Large intestine (tissue), 12 donors: ENCODE measurements at places on chromosomes 1 and 21.

DNA sequence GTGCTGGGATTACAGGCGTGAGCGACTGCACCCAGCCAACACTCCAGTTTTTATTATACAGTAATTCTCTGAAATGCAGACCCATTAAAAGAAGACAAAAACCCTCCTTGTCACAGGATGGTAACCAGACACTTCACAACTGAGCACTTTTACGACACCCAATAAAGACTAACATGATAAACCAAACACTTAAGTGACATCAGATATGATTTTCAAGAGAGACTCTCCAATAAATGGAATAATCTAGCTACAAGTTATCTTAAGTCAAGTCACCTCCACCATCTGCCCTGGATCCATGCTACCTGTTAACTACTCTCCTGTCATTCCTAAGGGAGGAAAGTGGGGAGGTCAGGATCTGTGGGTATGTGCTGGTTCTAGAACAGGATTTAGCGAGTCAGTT is 5.6 kb downstream of the GNG12 start:
- DNase-seq = no peak

- no peak for DNase-seq
Observed at GRCh38 chr1:215290018-215290417, 207.5 kb downstream of the KCNK2 start.

DNA sequence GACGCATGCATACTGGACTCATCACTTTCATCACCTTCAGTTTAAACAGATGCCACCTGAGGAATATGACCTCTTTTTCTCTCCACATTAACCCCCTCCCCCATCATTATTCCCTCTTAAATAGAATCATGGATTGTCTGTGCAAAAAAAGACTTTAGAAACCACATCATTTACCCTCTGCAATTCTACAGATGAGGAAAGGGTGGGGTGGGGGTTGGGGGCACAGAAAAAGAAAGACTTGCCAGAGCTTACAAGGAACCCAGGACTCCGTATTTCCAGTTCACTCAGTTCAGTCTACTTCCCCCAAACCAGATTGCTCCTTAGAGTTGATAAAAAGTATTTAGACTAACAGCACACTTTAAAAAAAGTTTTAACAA is 26.2 kb upstream of the NFIA start:
- no peak for DNase-seq

DNA sequence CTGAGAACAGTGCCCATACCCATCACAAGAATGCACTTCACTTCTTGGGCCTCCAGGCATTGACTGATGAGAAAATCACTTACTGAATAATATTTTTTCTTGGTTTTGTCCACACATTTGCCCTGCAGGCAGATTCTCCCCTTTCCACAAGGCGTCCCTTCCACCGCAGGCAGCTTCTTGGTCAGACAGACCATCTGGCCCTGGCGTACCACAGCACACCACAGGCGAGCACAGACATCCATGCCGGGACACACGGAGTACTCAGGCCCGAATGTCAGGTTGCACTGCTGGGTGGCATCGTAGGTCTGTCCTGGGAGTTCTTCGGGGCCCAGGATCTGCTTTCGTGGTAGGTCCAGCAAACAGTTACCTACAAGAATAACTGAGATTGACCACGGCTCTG is 32.5 kb downstream of the ADAMTS5 start:
- DNase-seq = no peak

DNA sequence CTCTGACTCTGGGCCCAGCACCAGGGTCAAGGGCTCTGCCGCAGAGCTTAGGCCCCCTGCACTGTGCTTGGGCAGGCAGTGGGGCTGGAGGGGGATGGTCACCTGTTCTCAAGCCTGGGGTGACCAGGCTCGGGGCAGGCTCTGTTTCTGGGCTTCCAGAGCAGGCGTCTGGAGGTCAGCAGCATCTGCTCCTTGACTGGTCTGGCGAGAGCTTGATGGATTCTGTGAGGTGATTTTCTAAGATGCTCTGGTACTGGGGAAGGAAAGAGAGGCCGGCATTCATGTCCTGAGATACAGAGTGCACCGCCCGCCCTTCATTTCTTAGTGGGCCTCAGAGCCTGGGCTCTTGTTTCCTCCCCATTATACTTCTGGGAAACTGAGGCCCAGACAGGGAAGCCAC is 24.5 kb downstream of the RAB7B start:
- DNase-seq = no peak

DNA sequence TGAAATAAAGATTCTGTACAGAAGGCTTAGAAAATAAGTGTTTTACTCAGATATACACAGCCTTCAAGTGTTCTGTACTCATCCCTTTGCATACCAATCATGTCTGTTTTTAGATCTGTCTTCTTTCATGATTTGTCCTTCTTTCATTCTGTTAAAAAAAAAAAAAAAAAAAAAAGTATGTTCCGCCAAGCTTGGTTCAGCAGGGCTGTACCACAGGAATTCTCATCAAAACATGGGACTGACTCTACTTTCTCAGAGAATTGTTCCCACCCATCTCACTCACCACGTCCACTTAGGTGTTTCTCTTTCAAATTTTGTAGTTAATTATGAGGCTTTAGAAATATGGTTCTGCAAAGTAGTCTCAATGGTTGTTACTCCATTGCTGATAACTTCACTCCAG is 119.0 kb downstream of the AK5 start:
- no peak for DNase-seq

- DNase-seq = no peak
Observed at GRCh38 chr1:45530632-45531135, 9.0 kb upstream of the PRDX1 start.

GRCh38 chr1:150164779-150165178 is 15.1 kb downstream of the PLEKHO1 start:
- DNase-seq = no peak

DNA sequence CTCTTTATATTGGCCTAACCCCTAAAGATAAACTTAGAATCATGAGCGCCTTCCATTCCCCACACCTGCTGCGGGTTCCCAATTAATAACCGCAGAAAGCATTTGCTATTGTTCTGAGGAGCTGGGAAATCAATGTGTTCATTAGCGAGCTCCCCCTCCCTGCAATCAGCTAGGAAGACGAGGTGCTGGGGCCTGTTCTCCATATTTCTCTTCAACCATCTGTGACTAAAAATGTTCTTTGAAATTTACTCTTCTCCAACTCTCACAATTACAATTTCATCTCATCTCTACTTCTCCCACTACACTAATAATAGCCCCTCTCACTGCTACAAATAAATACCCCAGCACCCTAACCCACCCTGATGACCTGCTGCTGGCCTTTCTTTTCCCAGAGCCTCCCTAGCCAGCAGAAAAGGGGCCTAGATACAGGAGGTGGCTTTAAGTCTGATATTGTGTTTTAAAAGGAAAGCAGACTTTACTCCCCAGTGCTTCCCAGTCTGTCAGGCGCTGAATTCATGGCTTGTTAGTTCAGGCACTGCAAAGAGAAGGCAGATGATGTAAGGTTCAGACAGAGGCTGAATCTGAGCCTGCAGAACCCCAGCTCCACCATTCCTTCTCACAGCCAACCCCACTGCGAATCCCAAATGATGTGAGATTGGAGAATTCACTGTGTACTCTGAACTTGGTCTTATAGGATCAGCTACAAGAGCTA is 477.5 kb upstream of the DAB1 start:
- DNase-seq = no peak

- DNase-seq = no peak
Observed at GRCh38 chr1:47985018-47985417, 12.2 kb downstream of the TRABD2B start.

GRCh38 chr21:39037807-39038405 is 145.3 kb downstream of the PSMG1 start:
- DNase-seq = no peak

DNA sequence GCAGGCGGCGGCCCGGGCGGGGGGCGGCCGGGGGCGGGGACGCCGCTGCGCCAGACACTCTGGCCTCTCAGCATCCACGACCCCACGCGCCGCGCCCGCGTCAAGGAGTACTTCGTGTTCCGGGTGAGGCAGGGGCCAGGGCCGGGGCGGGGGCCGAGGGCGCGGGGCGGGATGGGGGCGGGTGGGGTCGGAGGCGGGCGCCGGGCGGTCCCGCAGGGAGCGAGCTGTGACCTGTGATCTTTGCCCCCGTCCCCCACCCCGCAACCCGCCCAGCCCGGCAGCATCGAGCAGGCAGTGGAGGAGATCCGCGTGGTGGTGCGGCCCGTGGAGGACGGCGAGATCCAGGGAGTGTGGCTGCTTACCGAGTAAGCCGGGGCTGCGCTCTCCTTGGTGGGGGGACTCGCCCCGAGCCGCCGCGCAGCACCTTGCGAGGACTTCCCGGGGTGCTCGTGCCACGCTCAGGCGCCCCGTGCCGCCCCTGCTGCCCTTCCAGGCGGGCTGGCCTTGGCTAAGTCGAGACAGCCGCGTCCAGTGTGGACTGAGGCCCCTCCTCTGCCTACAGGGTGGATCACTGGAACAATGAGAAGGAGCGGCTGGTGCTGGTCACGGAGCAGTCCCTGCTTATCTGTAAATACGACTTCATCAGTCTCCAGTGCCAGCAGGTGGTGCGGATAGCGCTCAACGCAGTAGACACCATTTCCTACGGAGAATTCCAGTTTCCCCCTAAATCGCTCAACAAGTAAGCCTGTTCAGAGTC is 514 bp downstream of the TPRG1L start:
- DNase-seq = peak; percentile 69

GRCh38 chr1:98661544-98662355 is at the start of gene SNX7:
Gene SNX7, plus strand, starts transcription at chr1:98661721. Its CDS starts 11 bp downstream, at chr1:98661732.
- DNase-seq = peak; percentile 95

GRCh38 chr1:59261537-59261936 is 35.4 kb upstream of the FGGY start:
- peak; percentile 18 for DNase-seq

DNA sequence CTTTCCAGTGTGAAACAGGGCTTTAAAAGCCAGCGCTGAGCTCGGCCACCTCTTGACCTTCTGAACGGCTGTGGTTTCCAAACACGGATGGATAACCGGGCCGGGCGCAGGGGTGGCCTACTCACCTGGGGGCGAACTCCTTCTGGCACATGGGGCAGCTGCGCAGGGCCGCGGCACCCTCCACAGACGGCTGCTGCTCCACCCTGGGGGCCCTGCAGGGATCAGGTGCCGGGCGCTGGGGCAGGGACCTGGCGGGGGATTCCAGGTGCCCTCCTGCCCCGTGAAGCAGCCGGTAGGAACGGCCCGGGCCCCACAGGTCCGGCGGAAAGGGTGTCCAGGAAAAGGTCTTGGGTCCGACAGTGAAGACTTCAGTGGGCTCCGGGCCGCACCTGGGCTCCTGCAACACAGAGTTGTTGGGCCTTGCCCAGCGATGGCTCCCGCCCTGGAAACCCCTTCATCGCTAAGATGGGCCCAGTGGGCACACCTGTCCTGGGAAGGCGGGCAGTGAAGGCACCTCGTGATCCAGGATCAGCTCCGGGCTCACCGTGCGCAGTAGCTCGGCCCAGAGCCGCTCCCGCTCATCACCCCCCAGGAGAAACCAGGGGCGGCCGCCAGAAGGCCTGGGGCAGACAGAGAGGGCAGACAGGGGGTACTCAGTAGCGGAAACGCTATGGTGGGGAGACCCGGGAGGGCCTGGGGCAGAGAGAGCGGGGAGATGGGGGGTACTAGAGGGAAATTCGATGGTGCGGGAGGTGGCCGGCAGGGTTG is 874 bp downstream of the FAAP20 start:
- DNase-seq = no peak

DNA sequence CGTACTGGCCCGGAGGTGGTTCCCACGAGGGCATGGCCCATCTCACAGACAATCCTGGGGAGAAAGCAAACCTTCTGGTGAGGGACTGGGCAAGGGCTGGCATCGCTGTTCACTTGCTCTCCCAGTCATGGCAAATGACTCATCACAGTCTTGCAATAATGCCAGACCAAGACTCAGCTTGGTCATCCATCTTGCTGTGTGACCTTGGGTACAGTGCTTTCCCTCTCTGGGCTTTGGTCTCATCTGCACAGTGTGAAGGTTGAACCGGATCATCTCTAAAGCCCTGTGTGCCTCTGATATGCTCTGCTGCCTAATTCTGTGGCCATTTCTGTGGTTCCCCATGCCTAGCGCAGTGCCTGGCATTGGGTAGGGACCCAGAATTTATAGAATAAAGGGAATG is 143.6 kb upstream of the CD34 start:
- DNase-seq = no peak

GRCh38 chr1:65259816-65260215 is 49.5 kb upstream of the DNAJC6 start:
- no peak for DNase-seq
